T-helper 1 cell (primary cell): ENCODE measurements at places on chromosomes 3 and 15.

- no peak for DNase-seq
Measured at GRCh38 chr3:158508481-158508880, 62.5 kb upstream of the MLF1 start.

GRCh38 chr15:78933823-78934654 lies 10.8 kb downstream of the CTSH start:
- no peak for DNase-seq

DNA sequence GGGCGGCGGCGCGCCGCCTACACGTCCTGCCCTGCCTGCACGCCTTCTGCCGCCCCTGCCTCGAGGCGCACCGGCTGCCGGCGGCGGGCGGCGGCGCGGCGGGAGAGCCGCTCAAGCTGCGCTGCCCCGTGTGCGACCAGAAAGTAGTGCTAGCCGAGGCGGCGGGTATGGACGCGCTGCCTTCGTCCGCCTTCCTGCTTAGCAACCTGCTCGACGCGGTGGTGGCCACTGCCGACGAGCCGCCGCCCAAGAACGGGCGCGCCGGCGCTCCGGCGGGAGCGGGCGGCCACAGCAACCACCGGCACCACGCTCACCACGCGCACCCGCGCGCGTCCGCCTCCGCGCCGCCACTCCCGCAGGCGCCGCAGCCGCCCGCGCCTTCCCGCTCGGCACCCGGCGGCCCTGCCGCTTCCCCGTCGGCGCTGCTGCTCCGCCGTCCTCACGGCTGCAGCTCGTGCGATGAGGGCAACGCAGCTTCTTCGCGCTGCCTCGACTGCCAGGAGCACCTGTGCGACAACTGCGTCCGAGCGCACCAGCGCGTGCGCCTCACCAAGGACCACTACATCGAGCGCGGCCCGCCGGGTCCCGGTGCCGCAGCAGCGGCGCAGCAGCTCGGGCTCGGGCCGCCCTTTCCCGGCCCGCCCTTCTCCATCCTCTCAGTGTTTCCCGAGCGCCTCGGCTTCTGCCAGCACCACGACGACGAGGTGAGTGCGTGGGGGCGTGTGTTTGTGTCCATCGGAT lies 602 bp downstream of the TRIM71 start:
- DNase-seq, result no peak

DNA sequence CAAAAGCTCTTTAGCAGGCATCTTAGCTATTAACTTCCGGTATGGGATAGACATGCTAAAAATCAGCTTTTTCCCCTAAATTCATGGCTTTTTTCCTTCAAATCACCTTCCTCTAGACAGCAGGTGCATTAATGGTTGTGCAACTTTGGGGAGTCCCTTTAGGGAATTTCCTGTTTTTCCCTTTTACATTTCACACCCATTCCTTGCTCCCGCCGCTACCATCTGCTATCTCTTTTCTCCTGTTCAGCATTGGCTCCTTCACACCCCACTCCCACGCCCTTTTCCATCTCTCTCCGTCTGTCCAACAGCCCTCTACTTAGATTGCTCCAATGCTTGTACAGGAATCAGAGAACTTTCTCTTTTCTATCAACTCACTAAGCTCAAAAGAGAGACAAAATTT lies 43.4 kb downstream of the FEZF2 start:
- no peak for DNase-seq

DNA sequence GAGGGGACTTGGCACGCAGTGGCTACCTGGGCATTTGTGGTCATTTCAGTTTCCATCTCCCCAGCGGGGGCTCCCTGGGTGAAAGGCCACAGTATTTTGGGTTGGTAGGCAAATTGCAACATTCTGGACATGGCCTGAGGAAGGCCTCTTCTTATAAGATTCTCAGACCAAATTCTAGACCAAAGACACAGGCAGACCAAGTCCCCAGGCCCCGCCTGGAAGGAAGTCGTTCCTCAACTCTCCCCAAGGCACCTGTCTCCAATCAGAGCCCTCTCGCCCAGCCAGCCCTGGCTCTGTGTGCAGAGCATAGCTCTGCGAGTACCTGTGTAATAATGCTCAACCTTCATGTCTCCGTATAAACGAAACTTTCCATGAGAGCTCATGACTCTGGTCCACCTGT lies 53.1 kb downstream of the GRIP2 start:
- no peak for DNase-seq

GRCh38 chr3:69838217-69838616 lies 99.0 kb downstream of the MITF start:
- DNase-seq, result no peak
